GM12891 (cell line): ENCODE measurements at places on chromosomes 2 and 18.

- DNase-seq, result no peak
These were observed 39.5 kb upstream of the IMP4 start for GRCh38 chr2:130303169-130303568.

DNA sequence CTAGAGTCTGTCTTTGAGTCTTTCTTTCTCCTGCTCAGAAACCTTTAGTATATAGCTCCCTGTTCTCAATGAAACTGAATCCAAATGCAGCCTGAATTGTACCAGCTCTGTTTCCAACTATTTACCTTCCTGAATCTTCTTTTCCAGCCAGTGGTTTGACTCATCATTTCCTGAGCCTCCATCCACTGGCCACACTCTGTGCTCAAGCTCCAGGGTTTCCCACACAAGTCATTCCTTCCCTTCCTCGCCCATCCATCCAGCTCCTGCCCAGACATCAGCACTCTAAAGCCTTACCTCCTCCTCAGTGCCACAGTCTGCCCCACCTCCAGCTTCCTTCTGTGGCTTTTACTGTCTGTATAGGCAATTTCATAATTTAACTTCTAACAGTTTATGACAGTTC, 233.6 kb upstream of the RASGRP3 start:
- no peak for DNase-seq

GRCh38 chr2:26859622-26860021, 11.7 kb downstream of the DPYSL5 start:
- DNase-seq, result no peak

- DNase-seq, result no peak
These were observed 63.6 kb downstream of the MARCO start for GRCh38 chr2:119005555-119005954.

DNA sequence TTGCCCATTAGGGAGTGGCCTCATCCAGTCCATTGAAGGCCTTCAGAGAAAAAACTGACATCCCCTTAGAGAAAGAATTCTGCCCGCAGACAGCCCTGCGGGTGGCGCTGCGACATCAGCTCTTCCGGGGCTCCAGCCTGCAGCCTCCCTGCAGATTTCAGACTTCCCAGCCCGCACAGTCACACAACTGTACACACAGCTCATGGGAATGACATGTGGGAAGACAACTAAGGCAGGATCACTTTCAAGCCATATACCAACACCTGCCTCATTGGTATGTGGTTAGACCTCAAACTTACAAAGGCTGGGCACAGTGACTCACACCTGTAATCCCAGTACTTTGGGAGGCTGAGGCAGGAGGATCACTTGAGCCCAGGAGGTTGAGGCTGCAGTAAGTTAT, 24.8 kb upstream of the TUBB6 start:
- DNase-seq, result no peak

DNA sequence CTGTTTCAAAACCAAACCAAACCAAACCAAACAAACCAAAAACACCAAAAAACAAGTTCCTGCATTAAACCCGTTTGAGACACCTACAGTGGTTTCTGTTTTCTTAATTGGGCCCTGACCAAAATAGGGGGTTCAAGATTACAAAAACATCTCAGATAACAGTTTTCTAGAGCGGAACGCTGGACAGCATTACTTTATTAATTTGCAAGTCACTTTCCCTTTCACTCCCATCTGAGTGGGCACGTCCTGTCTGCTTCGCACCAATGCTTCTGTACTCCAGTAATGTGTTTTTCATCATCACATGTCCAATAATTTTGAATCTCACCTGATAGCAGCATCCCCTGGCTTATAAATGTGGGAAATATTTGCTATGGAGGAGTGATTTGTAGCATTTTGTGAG, 11.7 kb upstream of the MYO1B start:
- DNase-seq, result no peak

DNA sequence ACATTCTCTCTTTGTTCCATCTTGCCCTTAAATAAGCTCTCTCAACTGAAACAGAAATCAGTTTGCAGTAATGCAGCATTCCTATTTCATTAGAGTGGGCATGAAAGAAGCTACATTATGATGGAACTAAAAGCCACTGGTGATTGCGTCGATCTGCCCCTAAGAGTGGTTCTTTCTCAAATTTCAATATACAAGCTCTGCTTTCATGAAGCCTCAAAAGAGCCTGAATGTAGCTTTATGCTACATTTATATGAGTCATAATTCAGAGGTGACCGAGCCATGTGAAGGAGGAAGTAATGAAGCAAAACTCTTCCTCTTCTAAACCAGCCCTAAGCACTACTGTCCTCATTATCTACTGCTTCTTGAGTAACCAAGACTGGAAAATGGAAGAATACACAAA, 64.8 kb upstream of the CYTIP start:
- no peak for DNase-seq

GRCh38 chr18:35775887-35776286, 194.3 kb downstream of the GALNT1 start:
- no peak for DNase-seq

DNA sequence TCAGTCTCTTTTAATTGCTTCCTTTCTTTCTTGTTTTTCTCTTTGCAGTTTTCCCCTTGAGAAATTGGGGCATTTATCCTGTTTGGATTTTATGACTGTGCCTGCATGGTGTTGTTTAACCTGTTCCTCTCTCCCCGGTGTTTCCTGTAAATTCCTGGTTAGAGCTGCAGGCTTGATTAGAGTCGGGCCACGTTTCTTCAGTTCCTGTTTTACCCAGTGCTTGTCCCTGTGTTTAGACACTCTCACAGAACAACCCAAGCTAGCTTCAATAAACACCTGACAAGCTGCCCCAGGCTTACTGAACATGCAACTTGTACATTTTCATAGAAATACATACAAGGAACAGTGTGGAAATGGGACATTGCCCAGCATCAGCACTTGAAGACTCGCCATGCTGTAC, 53.9 kb downstream of the NGEF start:
- DNase-seq, result no peak

DNA sequence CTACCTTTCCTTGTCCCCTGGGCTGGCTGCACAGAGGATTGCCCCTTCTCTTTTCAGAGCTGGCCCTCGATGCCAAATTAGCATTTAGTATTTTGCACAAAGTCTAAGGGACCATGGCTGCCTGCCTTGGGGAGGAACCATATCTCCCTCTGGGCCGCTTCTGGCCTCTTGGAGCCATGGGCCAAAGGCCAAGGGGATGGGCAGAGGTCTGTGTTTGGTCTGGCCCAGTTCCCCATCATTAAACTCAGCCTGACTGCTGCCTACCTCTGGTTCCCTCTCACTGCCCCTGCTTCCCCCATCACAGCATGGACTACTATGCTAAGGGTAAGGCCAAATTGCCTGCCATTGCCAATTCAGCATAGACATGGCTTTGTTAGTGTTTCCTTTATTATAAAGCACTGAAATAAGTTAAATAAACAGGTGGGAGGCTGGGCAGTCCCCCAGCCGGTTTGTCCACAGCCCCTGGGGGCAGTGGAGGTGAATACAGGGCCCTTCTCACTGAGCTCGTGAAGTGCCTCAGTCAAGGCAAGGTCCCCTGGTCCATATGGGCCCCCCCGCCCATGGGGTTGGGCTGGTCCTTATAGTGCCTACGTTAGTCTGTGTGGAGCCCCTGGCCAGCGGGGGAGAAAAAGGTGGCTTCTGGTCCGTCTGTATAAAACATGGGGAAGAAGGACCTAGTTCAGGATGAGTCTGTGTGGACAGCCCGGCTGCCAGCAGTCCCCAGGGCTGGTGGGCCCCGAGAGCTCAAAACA, 3.5 kb downstream of the ZNF513 start:
- DNase-seq, result no peak

DNA sequence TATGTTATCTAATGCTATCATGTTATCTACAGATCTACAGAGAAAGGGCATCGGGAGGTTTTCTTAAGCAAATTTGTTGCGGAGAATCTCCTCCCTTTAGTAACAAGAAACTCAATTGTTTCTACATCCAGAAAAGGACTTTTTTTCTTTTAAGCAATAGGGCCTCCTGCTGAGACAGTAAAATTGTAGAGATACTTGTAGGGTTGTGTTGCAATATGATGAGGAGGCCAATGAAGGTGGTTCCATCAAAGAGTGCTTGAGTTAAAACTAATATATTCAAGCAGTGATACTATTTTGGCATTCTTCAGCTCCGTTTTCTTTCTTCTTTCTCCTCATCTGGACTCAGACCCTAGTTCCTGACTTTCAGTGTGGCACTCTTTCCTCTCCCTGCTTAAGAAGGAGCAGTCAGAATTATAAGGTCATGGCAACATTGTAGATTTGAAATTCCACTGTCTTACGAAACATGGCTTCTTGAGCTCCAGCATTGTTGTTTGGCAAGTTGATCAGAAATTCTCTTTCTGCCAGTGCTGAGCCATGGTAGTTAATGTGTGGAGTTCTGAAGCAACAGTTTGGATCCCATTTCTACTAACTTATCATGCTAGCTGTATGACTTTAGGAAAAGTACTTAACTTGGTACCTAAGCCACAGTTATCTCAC, 202.0 kb upstream of the SLC14A2 start:
- no peak for DNase-seq

DNA sequence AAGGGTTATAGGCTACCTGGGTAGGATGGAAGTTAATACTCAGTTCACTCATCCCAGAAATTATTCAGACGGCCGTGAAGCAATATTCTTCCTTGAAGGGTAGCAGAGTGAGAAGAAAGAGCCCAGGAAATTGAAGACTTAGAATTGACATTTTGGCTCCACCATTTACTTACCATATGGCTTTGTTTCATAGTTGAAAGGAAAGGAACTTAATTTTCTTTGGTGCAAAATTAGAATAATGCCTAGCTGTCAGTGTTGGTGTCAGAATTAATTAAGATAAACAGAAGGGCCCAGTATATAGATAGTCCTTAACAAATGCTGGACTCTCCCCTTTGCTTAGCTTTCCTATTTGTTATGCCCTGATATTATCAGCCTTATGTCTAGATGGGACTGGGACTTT, 263.2 kb downstream of the KCNJ3 start:
- no peak for DNase-seq

- DNase-seq, result no peak
These were observed 693 bp upstream of the PDK1 start for GRCh38 chr2:172555272-172555521.

- DNase-seq, result no peak
These were observed 212.3 kb upstream of the TRIB2 start for GRCh38 chr2:12504443-12504842.

- DNase-seq, result no peak
These were observed 156.6 kb downstream of the DTNA start for GRCh38 chr18:34866739-34867138.

GRCh38 chr2:222391743-222392285, 32.5 kb upstream of the SGPP2 start:
- no peak for DNase-seq

DNA sequence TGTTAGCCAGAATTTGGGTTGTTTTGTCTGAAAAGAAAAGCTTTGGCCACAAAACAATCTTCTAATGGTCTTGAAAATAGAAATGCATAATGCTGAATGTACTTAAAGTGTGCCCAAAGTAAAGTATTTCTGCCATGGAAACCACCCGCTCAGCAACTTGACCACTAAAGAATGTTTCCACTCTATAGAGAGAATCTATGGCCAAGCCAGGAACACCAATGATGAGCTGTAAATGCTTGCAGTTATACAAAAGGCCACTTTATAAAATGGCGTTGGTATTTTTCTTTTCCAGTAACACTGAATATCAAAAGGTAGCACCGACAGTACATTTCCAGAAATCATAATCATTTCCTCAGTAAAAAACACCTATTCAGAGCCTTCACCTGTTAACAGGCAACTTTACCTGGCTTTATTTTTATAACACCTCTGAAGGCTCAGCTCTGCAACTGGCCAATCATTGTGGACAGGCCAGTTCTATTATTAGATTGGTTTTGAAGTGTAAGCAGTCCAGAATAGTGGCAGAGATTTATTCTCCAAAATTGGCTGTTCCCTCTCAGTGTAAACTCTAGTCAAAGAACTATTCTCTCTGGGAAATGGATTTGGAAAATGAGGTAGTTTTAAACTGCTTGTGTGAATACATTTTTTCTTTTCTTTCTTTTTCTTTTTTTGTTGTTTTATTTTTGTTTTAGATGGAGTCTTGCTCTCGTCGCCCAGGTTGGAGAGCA, 36.1 kb downstream of the SLC40A1 start:
- no peak for DNase-seq

DNA sequence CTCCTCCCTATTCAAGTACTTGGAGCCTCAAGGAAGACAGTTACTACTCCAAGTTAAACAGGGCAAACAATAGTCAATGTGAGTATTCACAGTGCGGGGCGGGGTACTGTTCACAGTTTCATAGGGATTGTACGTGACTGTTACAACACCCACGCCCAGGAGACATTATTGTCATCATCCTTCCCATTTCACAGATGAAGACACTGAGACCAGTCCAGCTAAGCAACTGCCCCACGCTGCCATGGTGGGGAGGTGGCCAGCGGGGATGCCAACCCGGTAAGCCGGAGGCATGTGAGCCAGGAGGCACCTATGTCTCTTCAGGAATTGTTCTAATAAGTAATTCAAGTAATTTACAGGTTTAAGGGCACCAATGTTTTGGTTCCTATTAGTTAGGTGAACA, 982 bp downstream of the HJURP start:
- no peak for DNase-seq

DNA sequence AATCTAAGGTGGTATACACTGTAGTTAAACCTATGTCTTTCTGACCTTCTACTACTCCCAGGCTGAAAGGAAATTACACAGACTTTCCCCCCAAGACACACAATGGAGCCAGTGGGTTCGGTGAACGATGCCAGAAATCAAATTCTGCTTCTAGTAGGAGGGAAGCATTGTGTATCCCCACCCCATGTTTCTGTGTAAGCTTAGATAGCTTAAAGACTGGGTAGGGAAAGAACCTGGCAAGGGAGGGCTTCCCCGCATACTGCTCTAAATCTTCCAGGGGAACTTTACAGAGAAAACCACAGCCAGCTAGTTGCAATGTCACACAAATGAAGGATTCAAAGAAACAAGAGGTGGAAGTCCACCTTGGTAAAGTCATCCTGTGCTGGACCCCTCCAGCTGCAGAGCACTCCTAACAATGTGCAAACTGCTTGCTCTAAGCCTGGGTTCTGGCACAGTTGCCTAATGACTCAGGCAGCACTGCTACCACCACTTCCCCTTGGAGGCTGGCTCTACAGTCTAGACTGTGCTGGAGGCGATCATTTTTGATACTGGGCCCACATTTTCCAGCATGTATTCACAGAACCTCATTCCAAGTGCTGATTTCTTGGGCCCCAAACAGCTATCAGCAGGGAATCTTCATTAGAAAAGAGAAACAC, 47.5 kb downstream of the TRIB2 start:
- DNase-seq, result no peak

- no peak for DNase-seq
These were observed 82.5 kb upstream of the KCNE4 start for GRCh38 chr2:222969491-222969890.

GRCh38 chr18:22164337-22165048, 4.9 kb upstream of the GATA6 start:
- DNase-seq, result no peak

GRCh38 chr18:59851784-59852399, 47.9 kb upstream of the PMAIP1 start:
- no peak for DNase-seq

- no peak for DNase-seq
These were observed 4.6 kb downstream of the ACMSD start for GRCh38 chr2:134842930-134843490.

DNA sequence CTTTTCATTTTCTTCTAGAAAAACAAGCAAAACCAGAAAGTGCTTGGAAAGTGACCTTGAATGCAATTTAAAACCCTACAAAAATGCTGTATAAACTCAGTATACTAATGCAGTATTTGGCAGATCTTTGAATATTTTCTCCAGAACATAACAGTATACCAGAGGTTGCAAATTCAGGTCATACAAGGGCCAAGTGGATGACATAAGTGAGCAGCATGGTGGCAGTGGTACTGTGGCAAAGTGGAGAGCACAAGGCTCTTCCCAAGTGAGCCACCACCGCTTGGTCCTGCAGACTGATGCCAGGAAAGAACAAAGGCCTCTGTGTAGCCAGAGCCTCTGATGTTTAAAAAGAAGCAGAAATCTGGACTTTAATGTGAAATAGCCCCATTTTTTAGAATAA, 33.1 kb downstream of the METTL4 start:
- DNase-seq, result no peak
